ENCODE measurements at places on chromosomes 6 and 20.

DNA sequence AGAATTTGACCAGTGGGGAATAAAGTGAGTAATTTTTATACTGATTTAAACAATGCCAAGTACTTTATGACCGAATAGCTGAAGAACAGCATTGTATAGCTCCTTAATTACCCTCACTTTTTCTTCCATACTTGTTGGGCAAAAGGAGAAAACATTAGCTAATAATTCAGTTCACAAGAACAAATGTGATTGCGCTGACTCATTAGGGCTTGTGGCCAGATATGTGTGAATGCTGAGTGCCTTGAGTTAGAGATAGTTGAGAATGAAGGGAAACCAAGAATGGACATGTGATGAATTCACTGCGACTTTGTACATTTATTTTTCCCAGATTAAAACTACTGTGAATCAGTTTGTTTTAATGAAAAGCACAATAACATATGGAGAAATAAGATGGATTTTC, 669.4 kb downstream of the TFAP2A start:
- H3K36me3 ChIP-seq = no peaks in the 10 kb centered on the region
- DNase-seq = no peak
- H3K27me3 ChIP-seq = no peaks in the 10 kb centered on the region
- H3K27ac ChIP-seq = no peak overlapping the region
- H3K4me1 ChIP-seq = no peaks in the 10 kb centered on the region

- H3K36me3 ChIP-seq = no peaks in the 10 kb centered on the region
- no peak overlapping the region for H3K4me3 ChIP-seq
- H3K27ac ChIP-seq = no peak overlapping the region
- peaks cover 8% of the 10 kb centered on the region for H3K27me3 ChIP-seq
- no peaks in the 10 kb centered on the region for H3K4me1 ChIP-seq
- no peak for DNase-seq
Measured at GRCh38 chr6:18004256-18004985, 17.0 kb upstream of the KIF13A start.

DNA sequence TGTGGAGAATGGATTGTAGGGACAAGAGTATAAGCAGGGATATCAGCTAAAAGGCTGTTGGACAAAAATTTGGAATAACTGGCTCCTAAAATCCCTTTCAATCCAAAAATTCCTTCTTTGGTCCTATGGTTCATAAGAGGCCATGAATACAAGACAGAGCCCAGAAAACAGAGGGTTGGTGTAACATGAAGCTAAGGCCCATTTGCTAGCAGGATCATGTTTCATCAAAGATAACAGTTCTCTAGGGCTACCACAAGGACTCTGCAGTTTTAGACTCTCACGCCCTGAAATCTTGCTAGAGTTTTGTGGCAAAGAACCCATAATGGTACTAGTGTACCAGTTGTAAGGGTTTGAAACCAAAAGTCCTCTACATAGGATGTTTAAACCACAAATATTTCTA, 327.8 kb upstream of the TBX18 start:
- no peak overlapping the region for H3K27ac ChIP-seq
- peaks cover 1% of the 10 kb centered on the region for H3K27me3 ChIP-seq
- H3K4me1 ChIP-seq = no peaks in the 10 kb centered on the region
- H3K36me3 ChIP-seq = no peaks in the 10 kb centered on the region

DNA sequence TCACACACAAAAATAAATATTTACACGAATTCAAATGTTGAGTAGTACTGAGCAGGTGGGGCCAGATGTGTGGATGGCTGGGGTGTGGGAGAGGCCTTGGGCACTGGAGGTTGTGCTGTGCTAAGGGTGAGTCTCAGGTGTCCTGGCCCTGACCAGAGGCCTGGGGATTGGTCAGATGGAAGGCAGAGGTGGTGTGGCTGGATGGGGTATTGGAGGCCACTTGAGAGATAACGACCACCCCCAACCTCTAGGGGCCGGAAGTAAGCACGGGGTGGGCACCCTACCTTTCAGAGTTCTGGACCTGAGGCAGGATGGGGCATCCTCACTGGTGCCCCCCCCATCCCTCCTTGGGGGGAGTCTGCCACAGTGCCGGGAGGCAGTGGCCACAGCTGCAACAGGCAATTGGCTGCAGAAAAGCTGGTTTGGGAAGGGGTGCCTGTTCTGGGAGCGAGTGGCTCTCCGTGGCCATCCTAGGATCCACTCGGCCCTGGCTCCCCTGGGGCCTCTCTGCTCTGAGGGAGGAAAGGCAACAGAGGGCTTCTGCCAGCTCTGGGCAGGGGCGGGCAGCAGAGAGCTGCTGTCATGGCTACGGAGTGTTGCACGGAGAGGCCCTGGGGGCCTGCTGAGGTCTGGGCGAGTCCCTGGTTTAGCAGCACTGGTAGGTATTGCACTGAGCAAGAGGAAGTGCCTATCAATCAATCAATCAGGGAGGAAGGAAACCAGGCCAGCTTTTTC, 87.6 kb downstream of the ASXL1 start:
- no peak overlapping the region for H3K4me3 ChIP-seq
- peak overlapping the region; percentile 86 for H3K27ac ChIP-seq
- no peaks in the 10 kb centered on the region for H3K27me3 ChIP-seq
- peaks cover 9% of the 10 kb centered on the region for H3K36me3 ChIP-seq
- H3K4me1 ChIP-seq = peaks cover 35% of the 10 kb centered on the region

DNA sequence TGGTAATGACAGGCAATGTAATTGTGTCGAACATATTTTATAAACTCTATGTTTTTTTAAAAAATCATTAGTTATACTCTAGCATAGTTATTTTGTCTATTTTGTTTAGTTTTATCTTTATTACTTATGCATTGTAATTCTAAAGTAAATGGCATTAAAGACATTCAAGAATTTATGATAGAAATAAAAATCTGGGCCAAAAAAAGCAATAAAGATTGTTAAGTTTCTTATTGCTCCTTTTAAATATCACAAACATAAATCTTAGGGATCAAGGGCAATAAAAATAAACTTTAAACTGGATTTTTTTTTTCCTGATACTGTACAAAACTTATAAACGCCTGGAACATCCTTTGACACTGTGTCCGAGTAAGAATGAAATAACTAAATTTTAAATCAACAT, 931.5 kb upstream of the EYS start:
- no peaks in the 10 kb centered on the region for H3K36me3 ChIP-seq
- DNase-seq = no peak
- H3K27ac ChIP-seq = no peak overlapping the region
- H3K4me1 ChIP-seq = no peaks in the 10 kb centered on the region
- no peak overlapping the region for H3K4me3 ChIP-seq

All from memory B cell (primary cell).